T47D (cell line): ENCODE measurements at places on chromosomes 1 and 21.

DNA sequence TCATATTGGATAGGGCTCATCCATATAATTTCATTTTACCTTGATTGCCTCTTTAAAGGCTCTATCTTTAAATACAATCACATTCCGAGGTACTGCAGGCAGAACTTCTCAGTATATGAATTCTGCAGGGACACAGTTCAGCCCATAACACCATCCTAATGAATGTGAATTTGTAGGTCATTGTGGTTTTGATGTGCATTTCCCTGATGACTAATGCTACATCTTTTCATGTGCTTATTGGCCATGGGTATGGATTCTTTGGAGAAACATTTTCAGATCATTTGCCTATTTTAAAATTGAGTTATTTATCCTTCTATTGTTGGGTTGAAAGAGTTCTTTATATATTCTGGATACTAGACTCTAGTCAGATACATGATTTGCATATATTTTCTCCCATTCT lies 9.6 kb upstream of the RPS6KC1 start:
- DNase-seq, result no peak

- no peak for DNase-seq
Measured at GRCh38 chr1:11708554-11709350, 17.2 kb downstream of the DRAXIN start.

GRCh38 chr1:9349331-9349851 lies 56.7 kb downstream of the SPSB1 start:
- DNase-seq, result no peak

DNA sequence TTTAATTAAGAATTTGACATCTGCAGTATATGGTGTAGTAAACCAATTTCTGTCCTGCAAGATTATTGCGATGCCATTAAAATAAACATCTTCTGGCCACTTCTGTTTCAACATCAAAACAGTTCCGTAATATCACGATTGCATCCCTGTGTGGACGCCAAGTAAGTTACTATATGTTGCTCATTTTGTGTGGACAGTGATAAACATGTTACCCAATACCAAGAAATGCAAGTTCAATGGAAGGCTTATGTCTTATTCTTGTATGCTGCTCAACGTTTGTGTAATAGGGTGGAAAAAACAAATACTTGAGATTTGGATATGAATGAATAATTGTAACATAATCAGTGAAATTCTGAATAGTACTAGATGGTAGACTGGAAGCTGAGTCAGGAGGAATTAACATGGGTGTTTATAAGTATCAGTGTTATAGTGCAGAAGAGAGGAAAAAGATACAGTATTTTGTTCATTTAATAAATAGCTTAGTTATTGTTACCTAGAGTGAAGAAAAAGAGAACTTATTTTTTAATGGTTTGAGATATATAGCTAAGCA lies 15.2 kb downstream of the TTC3 start:
- no peak for DNase-seq

- peak; percentile 18 for DNase-seq
Measured at GRCh38 chr1:14538335-14538734, 60.1 kb upstream of the KAZN start.

- DNase-seq, result no peak
Measured at GRCh38 chr1:214400131-214400530, 119.2 kb downstream of the SMYD2 start.

GRCh38 chr1:89832496-89833127 lies 11.8 kb downstream of the LRRC8D start:
- DNase-seq, result no peak

DNA sequence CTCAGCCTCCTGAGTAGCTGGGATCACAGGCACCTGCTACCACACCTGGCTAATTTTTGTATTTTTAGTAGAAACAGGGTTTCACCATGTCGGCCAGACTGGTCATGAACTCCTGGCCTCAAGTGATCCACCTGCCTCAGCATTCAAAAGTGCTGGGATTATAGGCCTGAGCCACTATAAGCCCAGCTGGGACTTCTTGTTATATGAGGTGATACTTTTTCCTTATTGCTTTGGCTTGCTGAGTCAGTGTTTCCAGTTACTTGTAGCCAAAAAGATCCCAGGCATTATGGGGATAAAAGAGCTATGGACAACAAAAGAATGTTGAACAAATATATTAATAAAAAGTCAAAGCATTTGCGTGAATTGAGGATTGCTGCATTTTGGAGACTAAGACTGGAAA lies 69.9 kb upstream of the LPGAT1 start:
- DNase-seq, result no peak
